ENCODE measurements at places on chromosomes 12 and 14.

GRCh38 chr14:34649344-34649743 is 19.4 kb upstream of the SNX6 start:
- DNase-seq: no peak

- no peak for DNase-seq
Observed at GRCh38 chr14:20494935-20495766, 10.2 kb upstream of the RNASE10 start.

GRCh38 chr14:104510216-104510615 is 69.3 kb upstream of the C14orf180 start:
- DNase-seq: no peak

- no peak for DNase-seq
Observed at GRCh38 chr14:58770491-58770982, 132.8 kb downstream of the DACT1 start.

DNA sequence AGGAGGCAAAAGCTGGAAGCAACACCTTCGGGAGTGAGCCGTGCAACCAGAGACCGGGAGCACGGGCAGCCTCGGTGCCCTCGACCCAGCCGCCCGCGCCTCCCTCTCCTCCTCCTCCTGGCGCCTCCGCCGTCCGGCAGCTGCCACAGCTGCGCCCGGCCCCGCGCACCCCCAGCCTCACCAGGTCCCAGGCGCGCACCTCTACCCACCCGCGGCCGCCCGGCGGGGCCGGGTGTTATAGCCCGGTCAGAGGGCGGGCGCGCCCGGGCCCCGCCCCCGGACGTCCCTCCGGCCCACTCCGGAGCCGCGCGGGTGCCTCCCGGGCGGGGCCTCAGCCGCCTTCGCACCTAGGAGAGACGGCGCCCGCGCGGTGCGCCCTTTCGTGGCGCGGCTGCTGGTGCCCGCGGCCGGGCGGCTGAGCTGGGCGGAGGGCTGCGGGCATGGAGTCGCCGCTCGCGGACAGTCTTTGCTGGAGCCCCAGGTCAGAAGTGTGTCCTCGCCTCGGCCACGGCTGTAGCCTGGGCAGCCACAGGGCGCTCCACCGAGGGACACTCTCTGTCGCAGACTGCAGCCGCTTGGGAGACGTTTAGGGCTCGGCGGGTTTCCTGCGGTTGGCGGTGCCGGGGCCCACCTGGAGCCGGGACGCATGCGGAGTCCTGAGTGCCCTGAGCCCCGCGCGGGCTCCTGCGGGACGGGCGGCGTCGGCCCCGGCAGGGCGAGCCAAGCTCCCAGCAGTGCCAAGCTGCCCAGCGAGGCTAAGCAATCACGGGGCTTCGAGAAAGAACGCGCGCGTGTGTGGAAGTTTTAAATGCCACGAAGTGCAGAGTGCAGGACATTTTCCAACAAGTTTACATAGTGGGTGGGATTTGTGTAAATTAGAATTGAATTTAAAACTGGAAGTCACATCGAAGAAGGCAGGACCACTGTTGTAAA is at the start of gene CPM:
TSS of gene CPM (minus strand) at position 211 of the 933 bp plus-strand sequence. CDS start 334 bp downstream, outside the sequence.
- peak; percentile 14 for DNase-seq

DNA sequence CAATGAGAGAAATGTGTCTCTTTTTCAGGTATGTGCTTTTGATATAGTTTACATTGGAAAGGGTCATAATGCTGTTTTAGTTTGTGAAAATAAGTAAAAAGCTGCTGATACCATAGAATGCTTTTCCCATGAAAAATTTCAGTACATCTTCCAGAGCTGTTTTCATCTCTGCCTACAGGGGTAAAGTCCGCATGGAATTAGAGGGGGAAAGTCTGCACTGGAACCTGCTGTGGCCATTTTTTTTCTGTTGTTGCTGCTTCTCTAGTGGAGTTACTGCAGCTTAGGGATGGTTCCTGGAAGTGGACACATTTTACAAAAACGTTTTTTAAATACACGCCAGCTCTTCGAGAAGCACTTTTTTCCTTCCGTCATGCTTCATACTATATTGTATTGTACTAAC is 81.3 kb downstream of the VEZT start:
- no peak for DNase-seq

All from DMS79 treated with DMSO at 0.1 percent for 48 hours (cell line).